ENCODE measurements at places on chromosomes 11 and 22. TPM values are rescaled to one million over a fixed set of nuclear protein-coding genes. Genes with fewer than 3 reads are reported as not detected.

GRCh38 chr11:130872102-130872501 lies 44.2 kb downstream of the SNX19 start:
- no peaks in the 10 kb centered on the region for H3K27me3 ChIP-seq
- no peak for DNase-seq

DNA sequence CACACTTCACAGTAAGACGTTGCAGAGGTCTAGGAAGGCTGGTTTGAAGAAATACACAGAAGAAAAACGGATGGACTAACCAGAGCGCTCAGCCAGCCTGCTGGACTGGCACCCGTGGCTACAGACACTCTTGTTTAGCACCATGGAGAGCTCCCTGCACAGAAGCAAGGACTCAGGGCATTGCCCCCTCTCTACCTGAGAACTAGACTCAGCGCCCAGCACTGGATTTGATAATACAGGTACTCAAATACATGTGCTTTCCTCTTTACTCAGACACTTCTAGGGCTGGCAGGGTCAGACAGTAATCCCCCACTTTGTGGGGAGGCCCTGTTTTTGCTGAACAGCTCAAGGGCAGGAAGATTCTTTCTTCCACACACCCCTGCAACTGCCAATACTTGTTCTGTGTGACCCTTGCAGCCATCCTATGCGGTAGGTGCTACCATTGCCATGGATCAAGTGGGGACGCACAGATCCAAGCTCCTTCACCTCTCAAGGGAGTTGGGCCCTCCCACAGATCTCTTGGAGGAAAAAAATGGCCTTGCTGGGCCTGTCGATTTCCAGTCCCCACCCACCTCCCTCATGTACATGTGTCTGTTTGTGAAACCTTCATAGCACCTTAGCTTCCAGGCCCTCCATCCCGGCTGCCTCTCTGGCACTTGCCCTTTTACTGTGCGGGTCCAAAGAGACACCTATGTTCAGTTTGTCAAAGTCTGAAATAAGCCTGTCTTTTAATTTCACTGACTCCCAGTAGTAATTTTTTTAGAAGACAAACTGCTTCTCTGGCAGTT lies 5.1 kb upstream of the P2RX6 start:
- H3K27ac ChIP-seq = no peak overlapping the region
- H3K4me1 ChIP-seq = peaks cover 8% of the 10 kb centered on the region
- H3K36me3 ChIP-seq = no peaks in the 10 kb centered on the region
- DNase-seq = peak; percentile 44

GRCh38 chr11:73566977-73567755 lies 30.7 kb downstream of the FAM168A start:
- no peak overlapping the region for H3K27ac ChIP-seq
- no peak for DNase-seq
- no peaks in the 10 kb centered on the region for H3K27me3 ChIP-seq
- peaks cover 12% of the 10 kb centered on the region for H3K36me3 ChIP-seq

- H3K36me3 ChIP-seq = no peaks in the 10 kb centered on the region
- no peaks in the 10 kb centered on the region for H3K4me1 ChIP-seq
- no peak overlapping the region for H3K27ac ChIP-seq
- DNase-seq = no peak
- no peaks in the 10 kb centered on the region for H3K27me3 ChIP-seq
Measured at GRCh38 chr11:16080688-16081381, 275.5 kb downstream of the SOX6 start.

Gene API5
- 101 TPM for total RNA-seq

Gene YPEL4
- total RNA-seq = 6.9 TPM

Gene MB
- total RNA-seq = not detected

Gene SMTNL1
- not detected for total RNA-seq
